ENCODE measurements at places on chromosomes 7 and 10.

DNA sequence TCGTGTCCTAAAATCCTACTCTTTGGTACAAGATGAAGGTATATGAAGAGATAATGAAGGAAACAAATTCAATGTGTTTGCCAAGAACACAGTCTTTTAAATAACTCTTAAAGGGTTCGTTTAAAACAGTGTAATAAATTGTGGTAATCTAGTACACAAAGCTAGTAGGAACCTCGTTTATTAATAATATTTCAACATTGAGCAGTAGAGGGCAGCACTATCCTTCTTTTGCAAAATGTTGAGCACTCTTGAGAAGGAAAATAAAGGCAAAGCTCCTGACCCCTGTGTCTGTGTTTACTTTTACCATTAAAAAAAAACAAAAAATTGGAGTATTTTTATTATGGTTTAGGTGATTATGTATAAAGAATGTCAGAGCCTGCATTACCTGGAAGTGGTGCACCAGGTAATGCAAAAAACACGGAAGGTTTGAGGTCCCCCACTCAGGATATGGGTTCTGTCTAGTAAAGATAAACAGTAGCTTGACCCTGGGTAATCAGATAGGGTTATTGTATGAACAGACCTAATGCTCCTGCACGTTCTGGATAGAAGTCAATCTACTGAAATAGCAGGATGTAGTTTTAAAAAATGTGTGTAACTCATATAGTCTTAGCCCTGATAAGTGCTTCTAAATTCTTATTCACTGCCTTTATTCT is 5.7 kb upstream of the GOT1 start:
- DNase-seq = peak; percentile 43

- DNase-seq = peak; percentile 75
Measured at GRCh38 chr7:5284304-5285281, 1.9 kb downstream of the SLC29A4 start.

GRCh38 chr7:48224042-48224441 is 52.8 kb downstream of the ABCA13 start:
- DNase-seq = no peak

DNA sequence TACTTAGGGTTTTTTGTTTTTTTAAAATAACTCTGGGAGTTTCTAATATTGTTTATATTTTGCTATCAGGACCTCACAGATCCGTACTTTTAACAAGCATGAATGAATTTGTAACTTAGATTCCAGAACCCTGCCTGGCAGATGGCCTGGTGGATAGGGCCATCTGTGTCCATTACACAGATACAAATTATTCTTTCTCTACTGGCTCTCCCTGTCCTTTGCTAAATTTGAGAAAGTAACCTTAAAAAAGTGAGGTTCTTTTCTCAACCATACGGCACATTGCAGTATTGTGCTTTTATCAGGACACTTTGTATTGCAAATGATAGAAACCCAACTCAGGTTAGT is 26.6 kb downstream of the LCOR start:
- no peak for DNase-seq

DNA sequence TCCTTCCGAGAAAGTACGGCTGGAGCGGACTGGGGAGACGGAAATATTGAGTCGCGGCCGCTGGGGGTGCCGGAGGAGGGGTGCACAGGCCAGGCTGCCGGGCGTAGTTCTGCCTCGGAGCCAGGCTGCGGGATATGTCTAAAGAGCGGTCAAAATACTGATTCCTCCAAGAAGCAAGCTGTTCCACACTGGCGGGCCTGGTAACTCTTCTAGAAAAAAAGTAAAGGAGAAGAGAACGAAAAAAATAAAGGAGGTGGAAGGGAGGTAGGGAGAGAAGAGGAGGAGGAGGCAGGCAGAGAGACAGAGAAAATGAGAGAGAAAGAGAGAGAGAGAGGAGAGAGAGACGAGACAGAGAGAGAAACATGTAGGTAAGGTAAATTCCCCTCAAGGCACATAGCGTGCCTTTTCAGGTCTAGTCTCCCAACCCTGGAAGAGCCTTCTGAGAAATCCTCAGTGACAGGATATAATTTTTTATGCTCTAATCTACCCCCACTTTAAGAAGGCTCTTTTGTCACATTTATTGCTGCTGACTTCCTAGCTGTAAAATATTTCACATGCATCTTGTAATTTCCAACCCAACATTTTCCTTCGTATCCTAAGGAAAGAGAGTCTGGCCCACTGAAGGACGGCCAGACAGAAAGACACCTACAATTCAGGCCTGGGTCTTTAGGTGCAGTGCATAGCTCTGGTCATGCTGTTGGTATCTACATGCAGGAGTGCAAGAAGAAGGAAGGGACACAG is 5.7 kb downstream of the DLX5 start:
- DNase-seq = no peak

DNA sequence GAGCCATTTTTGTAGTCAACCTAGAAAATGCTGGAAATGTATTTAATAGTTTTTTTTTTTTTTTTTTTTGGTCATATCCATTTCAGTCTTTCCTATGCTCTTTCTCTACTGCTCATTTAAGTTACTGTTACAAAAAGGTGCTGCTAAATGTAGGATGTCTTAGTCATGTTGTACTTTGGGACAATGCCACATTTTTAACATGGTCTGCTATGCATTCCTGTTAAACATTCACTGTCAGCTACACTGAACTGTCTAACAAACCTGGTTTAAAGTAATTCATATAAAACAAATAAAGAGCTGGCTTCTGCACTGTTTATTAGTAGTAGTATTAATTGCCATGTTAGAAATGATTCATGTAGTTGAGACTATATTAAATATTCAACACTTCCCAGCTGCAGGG is 108.6 kb downstream of the NSUN6 start:
- no peak for DNase-seq

- no peak for DNase-seq
Measured at GRCh38 chr10:547591-548081, 141.8 kb downstream of the DIP2C start.

DNA sequence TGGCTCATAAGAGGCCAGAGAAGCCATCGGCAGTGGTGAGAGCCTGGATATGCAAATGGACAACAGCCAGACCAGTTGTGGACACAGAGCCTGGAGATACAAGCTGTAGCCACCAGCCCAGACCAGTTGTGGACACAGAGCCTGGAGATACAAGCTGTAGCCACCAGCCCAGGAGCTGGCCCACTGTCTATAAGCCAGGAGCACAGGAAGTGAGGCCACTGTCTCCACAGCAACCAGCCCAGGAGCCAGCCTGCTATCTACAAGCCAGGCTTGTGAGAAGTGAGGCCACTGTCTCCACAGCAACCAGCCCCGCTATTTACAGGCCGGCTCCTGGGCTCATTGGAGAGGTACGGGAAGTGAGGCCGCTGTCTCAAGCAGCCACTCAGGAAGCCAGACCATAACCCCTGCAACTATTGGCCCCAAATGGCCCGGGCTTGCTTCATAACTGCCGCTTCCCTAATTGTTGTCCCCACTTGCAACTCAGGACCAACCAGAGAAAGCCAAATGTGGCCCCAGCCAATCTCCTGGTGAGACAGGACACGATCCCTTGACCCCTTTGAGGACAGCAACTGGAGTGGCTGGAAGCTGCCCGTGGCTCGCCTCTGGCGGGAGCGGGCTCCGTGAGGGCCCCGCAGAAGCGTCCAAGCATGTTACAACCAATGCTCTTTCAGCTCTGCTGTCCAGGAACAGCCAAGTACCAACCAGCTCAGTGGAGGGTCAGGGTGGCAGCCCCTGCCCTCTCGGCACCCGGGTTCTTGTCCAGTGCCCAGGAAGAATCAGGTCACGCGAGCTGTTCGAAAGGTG is 44.1 kb upstream of the CNPY1 start:
- DNase-seq = no peak

DNA sequence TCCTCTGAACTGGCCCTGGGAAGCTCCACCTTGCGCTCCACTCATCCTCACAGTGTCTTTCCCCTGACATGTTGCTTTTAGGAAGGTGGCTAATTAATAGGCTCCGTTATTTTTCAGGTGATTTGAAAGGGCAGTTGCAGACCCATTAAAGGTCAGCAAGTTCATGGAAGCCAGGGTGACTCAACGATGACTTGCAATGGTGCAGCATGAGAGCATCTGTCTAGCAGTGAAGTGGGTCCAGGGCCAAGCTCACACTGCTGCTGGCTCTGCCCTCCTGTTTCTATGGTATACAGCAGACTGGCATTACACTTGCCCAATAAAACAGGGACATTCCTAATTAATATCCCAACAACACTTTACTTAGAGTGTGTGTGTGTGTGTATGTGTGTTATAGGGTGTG is 68.8 kb upstream of the WDR11 start:
- DNase-seq = no peak

- no peak for DNase-seq
Measured at GRCh38 chr10:13834581-13835286, 248.0 kb downstream of the PRPF18 start.

- DNase-seq = no peak
Measured at GRCh38 chr7:155962968-155963300, 150.7 kb upstream of the SHH start.

- DNase-seq = no peak
Measured at GRCh38 chr7:141584935-141585334, 33.7 kb downstream of the AGK start.

DNA sequence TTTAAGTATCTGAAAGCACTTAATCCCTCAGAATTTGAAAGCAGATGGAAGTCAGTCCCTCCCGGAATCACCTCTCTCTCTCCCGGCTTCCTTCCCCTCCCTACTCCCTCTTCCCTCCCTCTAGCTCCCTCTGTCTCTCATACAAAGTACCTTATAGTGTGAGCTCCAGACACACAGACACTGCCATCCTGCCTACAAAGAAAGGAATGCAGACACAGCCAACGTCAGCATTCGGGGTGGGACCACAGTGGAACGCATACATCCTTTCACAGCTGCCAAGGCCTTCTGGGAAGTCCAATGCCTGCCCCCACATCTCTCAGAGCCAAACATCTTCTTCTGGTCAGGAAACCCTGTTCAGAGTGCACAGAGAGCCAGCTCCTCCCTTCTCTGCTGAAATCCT is 9.3 kb downstream of the NOD1 start:
- DNase-seq = no peak

DNA sequence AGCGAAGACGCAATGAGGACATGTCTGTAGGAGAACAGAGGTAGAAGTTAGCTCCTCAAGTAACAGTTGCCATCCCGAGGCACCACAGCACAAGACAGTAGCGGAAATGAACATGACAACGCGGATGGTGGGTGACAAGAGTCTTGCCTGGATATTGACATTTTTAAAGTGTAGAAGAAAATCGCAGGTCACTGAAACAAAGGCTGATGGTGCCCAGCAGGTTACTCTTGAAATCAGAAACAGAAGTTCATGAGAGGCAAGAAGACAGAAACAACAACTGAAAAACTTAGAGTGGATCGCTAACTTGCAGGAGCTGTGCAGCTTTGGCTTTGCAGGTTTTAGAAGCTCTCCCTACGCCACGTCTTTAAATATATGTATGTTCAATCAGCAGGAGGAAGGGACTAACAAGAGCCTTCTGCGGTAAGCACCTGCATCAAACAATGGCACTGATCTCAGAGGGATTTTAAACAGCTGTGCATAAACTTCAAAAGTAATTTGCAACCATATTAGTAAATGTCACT is 1.8 kb downstream of the PRKCQ start:
- no peak for DNase-seq

GRCh38 chr7:1404898-1405548 is 54.2 kb downstream of the MICALL2 start:
- DNase-seq = peak; percentile 33

- DNase-seq = no peak
Measured at GRCh38 chr10:110372656-110373055, 67.9 kb upstream of the SMNDC1 start.

DNA sequence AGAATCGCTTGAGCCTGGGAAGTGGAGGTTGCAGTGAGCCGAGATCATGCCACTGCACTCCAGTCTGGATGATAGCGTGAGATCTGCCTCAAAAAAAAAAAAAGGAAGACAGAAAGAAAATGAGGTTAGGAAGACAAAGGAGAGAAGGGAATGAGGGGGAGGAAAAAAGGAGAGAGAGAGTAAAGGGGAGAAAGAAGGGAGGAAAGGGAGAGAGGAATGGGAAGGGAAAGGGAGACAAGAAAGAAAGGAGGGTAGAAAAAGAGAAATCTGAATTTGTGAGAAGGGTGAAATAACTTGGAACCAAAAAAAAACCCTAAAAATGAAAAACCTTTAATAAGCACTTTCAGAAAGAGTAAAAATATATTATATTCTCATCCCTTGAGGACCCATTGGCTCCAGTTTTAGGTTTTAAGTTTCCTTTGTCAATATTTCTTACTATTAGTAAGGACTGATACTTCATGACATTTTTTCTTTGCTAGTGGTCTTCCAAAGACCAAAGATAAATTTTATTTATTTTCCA is 54.9 kb downstream of the POT1 start:
- no peak for DNase-seq

DNA sequence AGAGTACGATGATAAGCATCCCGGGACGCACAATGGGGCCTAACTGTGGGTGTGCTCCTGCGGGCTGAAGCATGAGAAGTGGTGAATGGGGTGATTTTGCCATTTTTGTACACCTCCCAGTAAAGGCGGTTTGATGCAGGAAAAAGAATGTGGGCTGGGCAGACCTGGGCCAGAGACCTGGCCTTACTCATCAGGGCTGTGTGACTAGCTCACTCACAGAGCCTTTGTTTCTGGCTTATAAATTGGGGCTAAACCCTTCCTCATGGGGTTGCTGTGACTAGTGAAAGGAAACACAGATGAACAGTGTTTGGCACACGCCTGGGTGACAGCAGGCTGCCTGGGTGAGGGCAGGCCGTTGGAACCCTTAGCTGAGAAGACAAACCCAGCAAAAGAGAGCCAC is 18.0 kb downstream of the RRP12 start:
- DNase-seq = no peak

- DNase-seq = no peak
Measured at GRCh38 chr10:125043841-125044658, 102.1 kb downstream of the ZRANB1 start.

GRCh38 chr7:47783456-47784223 is 164.6 kb downstream of the PKD1L1 start:
- no peak for DNase-seq

DNA sequence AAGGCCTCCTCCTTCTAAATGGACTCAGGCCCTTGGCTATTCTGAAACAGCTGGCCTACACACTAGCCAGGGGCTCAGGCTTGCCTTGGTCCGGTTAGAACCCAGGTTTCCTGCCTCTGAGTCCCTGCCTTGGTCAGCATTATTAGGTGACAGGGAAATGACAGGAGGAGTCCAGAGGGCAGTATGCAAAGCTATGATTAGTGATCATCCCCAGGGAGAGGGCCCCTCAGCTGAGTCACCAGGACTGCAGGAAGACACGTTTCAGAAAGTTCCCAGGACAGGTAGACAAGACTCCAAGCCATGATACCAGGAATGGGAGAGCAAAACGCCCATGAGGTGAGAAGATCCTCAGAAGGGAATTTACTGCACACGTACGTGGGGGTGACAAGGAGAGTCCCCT is 301.1 kb upstream of the COBL start:
- no peak for DNase-seq
